ENCODE measurements at places on chromosomes 7 and 10. TPM values are rescaled to one million over a fixed set of nuclear protein-coding genes. Genes with fewer than 3 reads are reported as not detected.
A peak's percentile ranks its signal among the peaks of the same experiment; 100 is the strongest.

DNA sequence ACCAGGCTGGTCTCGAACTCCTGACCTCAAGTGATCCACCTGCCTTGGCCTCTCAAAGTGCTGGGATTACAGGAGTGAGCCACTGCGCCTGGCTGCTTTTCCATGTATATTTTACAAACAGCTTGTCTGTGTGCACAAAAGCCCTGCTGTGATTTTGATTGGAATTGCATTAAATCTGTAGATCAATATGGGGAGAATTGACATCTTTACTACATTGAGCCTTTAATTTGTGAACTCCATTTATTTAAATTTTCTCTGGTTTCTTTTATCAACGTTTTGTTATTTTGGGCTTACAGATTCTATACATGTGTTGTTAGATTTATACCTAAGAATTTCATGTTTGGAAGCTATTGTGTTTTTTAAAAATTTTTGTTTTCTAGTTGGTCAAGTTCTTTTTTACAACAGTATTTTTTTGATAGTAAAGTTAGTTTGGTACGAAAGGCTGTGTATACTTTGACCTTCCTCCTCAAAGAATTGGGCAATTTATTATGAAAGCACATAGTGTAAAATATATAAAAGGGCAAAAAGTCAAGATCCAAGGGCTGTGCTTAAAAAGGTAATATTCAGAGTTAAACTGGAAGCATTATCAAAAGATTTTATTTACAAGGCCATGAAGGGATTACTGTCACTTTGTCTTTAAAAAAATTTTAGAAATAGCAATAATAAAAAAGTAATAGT lies 92.8 kb downstream of the STK31 start:
- H3K4me3 ChIP-seq = no peak overlapping the region
- H3K4me1 ChIP-seq = peaks cover 11% of the 10 kb centered on the region
- no peaks in the 10 kb centered on the region for H3K36me3 ChIP-seq
- H3K27me3 ChIP-seq = peaks cover 8% of the 10 kb centered on the region

DNA sequence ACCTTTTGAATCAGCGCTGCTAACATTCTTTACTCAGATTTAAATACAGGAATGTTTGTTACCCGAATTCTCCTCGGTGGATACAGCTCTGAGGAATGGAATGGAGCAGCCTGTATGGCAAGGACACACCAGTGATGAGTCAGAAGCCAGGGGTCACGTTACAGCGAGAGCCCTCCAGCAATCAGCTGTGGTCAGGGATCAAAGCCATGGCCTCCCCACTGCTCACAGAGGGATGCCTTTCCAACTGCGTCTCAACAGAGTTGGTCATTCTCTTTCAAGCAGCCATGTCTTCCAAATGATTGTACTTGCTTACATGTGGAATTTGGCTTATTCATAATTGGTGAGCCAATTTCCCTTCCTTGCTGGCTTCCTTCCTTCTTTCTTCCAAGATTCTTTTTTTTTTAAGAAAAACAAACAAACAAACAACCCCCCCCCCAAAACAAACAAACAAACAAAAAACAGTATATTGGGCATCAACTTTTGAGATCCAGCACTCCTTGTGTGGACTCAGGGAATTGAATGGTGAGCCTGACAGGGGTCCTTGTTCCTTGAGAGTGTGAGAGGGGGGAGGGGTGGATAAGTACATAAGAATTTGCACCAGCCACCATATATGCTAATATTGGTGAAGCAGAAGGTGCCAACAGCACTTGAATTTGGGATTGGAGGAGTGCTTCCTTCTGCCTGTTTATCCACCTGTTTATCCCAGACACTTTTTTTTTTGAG lies 100.2 kb downstream of the ATXN7L1 start:
- H3K27me3 ChIP-seq = no peaks in the 10 kb centered on the region
- no peaks in the 10 kb centered on the region for H3K36me3 ChIP-seq
- H3K4me1 ChIP-seq = peaks cover 7% of the 10 kb centered on the region
- DNase-seq = peak; percentile 18
- no peak overlapping the region for H3K4me3 ChIP-seq

- no peak overlapping the region for H3K4me3 ChIP-seq
- H3K27me3 ChIP-seq = peaks cover 6% of the 10 kb centered on the region
- no peaks in the 10 kb centered on the region for H3K36me3 ChIP-seq
- DNase-seq = no peak
Measured at GRCh38 chr7:112358513-112358912, 91.7 kb upstream of the IFRD1 start.

DNA sequence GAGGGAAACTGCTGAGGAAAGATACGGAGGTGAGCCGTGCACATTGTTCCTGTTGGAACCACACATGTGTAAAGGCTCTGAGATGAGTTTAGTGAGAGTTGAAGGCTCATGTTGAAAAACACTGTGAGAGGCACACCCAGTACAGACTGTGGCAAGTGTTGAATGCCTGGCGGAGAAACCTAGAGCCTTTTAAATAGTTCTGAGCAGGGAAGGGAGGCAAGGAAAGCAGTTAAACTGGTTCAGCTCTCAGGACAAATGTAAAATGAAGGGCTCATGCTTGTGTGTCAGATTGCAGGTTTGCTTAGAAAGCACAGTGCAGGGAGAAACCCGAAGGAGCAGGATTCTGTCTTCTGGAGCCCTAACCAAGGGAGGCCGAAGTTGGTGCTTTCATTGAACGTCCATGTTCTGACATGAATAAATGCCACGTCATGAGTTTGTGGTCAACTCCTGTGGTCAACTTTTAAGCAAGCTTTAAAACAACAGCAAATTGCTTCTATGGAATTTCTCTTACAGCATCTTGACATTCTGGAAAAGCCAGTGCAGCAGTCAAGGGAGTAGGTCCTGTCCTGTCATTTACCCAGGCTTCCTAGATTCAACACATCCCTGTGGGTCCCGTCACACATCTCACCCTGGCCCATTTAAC lies 650.9 kb upstream of the GALNT17 start:
- no peaks in the 10 kb centered on the region for H3K27me3 ChIP-seq
- no peak overlapping the region for H3K27ac ChIP-seq
- H3K36me3 ChIP-seq = no peaks in the 10 kb centered on the region
- DNase-seq = no peak
- no peaks in the 10 kb centered on the region for H3K4me1 ChIP-seq

- H3K27ac ChIP-seq = no peak overlapping the region
- H3K36me3 ChIP-seq = peaks cover 23% of the 10 kb centered on the region
- peaks cover 19% of the 10 kb centered on the region for H3K4me1 ChIP-seq
- H3K27me3 ChIP-seq = peaks cover 60% of the 10 kb centered on the region
- H3K4me3 ChIP-seq = peak overlapping the region; percentile 72
Measured at GRCh38 chr7:128168667-128169210, 72.3 kb upstream of the LEP start.

DNA sequence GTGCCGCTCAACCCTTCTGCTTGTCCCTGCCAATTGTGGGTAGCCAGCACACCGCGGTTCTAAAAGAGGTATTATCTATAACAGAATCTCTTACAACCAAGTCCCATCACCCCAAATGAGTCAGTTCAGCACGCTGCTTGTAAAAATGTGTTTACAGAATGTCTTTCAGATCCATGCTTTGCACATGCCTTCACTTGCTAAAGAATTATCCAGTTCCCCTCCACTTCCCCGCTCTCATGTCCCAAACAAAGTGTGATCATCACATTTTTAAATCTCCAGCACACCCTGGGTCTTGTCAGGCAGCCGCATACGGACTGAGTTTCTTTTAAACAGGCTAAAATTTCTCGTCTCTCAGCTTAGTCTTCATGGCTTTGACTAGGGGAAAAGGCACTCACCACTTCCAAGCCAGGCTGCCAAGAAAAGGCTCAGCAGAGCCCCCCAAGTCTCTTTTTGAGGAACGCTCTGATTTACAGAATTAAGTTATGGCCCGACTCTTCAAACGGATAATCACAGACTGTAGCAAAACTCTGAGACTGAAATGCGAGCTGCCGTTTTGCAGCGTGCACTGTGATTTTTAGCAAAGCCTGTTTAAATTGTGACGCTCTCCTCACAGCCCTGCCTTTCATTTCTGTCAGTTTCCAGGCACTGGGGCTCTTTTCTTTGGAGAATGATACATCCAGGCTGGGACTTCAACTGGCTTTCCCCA lies 29.8 kb upstream of the FGFR2 start:
- no peaks in the 10 kb centered on the region for H3K36me3 ChIP-seq
- H3K4me1 ChIP-seq = no peaks in the 10 kb centered on the region
- H3K4me3 ChIP-seq = no peak overlapping the region

GRCh38 chr7:92799446-92800211 lies 36.7 kb downstream of the CDK6 start:
- H3K4me3 ChIP-seq = no peak overlapping the region
- DNase-seq = no peak
- H3K36me3 ChIP-seq = peaks cover 10% of the 10 kb centered on the region
- no peaks in the 10 kb centered on the region for H3K27me3 ChIP-seq
- H3K4me1 ChIP-seq = peaks cover 30% of the 10 kb centered on the region

GRCh38 chr7:45156516-45157272 lies 897 bp upstream of the RAMP3 start:
- DNase-seq = no peak
- peaks cover 71% of the 10 kb centered on the region for H3K27me3 ChIP-seq
- no peaks in the 10 kb centered on the region for H3K4me1 ChIP-seq
- no peak overlapping the region for H3K4me3 ChIP-seq

GRCh38 chr7:126937171-126937570 lies 315.6 kb downstream of the GRM8 start:
- peaks cover 63% of the 10 kb centered on the region for H3K4me1 ChIP-seq
- H3K36me3 ChIP-seq = peaks cover 7% of the 10 kb centered on the region
- peak; percentile 15 for DNase-seq
- no peak overlapping the region for H3K4me3 ChIP-seq
- peak overlapping the region; percentile 37 for H3K27ac ChIP-seq

DNA sequence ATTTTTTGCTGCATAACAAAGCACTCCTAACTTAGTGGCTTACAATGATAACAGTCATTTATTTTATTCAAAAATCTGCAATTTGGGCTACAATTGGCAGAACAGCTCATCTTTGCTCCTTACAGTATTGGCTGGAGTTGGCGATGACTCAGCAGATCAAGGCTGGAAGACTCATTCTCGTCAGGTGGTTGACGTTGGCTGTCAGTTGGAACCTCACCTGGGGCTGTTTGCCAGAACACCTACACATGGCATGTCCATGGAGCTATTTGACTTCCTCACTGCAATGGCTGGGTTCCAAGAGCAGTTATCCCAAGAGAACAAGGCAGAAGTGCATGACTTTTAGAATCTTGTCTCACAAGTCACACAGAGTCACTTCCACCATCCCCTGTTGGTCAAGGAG lies 75.1 kb downstream of the NOD1 start:
- no peak overlapping the region for H3K27ac ChIP-seq
- no peak overlapping the region for H3K4me3 ChIP-seq
- no peak for DNase-seq
- no peaks in the 10 kb centered on the region for H3K27me3 ChIP-seq
- H3K36me3 ChIP-seq = no peaks in the 10 kb centered on the region

- H3K4me3 ChIP-seq = no peak overlapping the region
- no peaks in the 10 kb centered on the region for H3K4me1 ChIP-seq
- DNase-seq = no peak
- H3K27me3 ChIP-seq = no peaks in the 10 kb centered on the region
- no peak overlapping the region for H3K27ac ChIP-seq
Measured at GRCh38 chr10:127408733-127409132, 140.4 kb upstream of the NPS start.

DNA sequence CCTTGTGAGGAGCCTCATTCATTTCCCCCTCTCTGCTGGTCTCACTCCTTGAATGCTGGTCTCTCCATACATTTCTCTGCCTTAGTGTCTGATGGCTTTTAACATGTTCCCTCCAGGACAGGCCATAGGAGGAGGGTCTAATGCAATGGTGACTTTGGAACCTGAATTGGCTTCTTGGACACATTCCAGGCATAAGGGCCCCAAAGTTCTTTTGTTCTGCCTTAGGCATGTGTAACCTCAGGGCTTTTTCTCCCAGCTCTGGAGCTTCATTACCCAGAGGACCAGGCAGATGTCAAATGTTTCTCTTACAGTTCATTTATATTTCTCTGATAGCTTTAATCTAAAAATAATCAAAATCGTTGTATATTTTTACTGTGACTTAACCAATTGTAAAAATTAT lies 162.6 kb downstream of the SDK1 start:
- DNase-seq = no peak
- no peak overlapping the region for H3K4me3 ChIP-seq
- no peak overlapping the region for H3K27ac ChIP-seq
- no peaks in the 10 kb centered on the region for H3K27me3 ChIP-seq

- H3K27me3 ChIP-seq = no peaks in the 10 kb centered on the region
- peaks cover 33% of the 10 kb centered on the region for H3K4me1 ChIP-seq
- H3K36me3 ChIP-seq = peaks cover 74% of the 10 kb centered on the region
- H3K4me3 ChIP-seq = peak overlapping the region; percentile 80
- peak overlapping the region; percentile 94 for H3K27ac ChIP-seq
Measured at GRCh38 chr10:112952282-112953173, 2.5 kb downstream of the TCF7L2 start.

DNA sequence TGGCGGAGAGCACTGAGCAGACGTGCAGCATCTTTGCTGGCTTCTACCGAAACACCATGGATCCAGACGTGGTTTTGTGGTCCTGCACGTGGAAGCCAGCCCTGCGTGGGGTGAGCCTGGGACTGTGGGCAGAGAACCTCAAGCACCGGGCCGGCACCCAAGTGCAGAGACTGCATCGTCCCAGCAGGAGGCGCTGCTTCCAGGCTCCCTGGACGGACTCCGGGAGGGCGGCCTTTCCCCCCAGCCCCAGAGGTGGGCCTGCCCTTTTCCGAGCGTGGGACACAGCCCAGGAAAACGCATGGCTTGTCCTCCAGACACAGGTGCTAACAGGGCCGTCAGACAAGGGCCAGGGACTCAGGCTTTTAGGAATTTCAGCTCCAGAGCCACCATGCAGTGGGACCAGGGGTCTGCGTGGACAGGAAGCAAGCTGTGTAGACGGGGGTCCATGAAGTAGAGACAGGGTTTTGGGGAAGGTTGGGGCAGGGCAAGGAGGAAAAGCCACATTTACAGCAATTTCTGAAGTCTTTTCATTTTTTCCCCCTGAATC lies 303.9 kb downstream of the WDR37 start:
- no peak overlapping the region for H3K27ac ChIP-seq
- no peaks in the 10 kb centered on the region for H3K36me3 ChIP-seq
- no peak for DNase-seq
- H3K27me3 ChIP-seq = peaks cover 25% of the 10 kb centered on the region
- H3K4me3 ChIP-seq = no peak overlapping the region

GRCh38 chr7:132830941-132831340 lies 250.9 kb downstream of the CHCHD3 start:
- peaks cover 13% of the 10 kb centered on the region for H3K4me1 ChIP-seq
- no peaks in the 10 kb centered on the region for H3K36me3 ChIP-seq
- DNase-seq = no peak

GRCh38 chr7:2605608-2606538 lies 25.9 kb upstream of the TTYH3 start:
- H3K27ac ChIP-seq = no peak overlapping the region
- H3K27me3 ChIP-seq = no peaks in the 10 kb centered on the region
- peaks cover 52% of the 10 kb centered on the region for H3K36me3 ChIP-seq
- H3K4me1 ChIP-seq = no peaks in the 10 kb centered on the region
- H3K4me3 ChIP-seq = no peak overlapping the region

Gene VWA2
- 5.8 TPM for total RNA-seq

Gene CFAP46
- total RNA-seq = not detected

Gene TACC2
- 26.5 TPM for total RNA-seq

Gene AZGP1
- total RNA-seq = 25.6 TPM

Measured in Calu3 (cell line).